Mammary epithelial cell (primary cell): ENCODE measurements at places on chromosomes 12 and 14.

GRCh38 chr14:93954900-93955849 lies 21.2 kb downstream of the ASB2 start:
- DNase-seq, result no peak

DNA sequence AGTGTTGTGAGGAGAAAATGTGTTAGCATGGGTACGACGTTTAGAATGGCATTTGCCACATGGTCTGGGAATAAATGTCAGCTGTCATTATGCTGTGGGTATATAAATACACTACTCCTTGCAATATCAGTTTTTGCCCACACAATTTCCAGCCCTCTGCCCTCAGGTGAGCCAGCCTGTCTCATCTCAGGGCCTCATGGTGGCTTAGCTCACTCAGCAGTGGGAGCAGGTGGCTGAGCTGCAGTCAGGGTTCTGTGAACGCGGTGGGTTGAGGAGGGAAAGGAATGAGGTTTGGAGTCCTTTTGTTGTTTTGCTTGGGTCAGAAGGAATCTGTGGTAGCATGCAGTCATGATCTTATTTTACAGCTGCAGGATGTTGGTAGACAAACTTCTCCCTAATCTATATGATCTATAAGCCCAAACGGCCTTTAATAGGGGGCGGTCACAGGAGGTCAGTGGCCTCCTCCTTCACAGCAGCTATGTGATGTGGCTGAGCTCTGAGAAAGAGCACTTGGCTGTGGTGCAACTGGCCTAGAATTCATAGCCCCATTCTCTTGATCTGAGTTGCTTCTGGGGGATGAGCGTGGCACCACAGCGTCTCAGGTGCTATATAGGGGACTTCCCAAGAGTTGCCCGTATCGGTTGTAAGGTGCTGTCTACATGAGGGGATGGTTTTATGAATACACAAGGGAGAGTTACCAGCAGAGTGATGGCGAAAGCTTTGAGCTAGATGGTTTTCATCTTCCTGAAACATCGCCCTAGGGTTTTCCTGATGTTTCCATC lies 27.8 kb upstream of the KCNA5 start:
- no peak for DNase-seq

DNA sequence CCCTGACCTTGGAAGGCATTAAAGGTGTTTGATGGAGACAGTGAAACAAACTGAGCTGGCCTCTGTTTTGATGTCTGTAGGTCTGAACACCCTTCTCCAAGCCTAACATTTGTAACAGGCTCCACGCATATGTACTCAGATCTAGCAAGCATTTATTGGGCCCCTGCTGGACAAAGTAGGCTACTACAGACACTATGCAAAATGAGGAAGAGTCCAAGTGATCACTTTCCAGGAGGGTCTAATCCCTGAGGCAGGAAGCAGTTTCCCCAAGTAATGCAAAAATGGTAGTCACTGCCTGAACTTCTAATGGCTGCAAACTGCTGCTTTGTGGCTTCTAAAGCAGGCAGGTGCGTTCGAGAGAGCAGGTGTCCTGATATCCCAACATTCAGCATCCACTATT lies 405.8 kb downstream of the MED13L start:
- DNase-seq, result no peak

DNA sequence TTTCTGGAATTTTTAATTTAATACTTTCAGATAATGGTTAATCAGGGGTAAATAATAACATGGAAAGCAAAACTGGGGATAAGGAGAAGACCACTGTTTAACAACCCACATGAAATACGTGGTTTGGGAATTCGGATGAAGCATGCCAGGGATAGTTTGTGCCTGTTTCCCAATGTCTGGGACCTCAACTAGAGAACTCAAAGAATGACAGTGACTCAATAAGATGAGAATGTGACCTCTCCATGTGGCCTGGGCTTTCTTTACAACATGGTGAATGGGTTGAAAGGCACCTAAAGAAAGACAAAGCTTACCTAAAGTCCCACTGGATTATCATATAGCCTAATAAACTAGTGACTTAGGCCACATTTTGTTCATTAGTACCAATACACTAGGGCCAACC lies 460.3 kb upstream of the LRFN5 start:
- no peak for DNase-seq

DNA sequence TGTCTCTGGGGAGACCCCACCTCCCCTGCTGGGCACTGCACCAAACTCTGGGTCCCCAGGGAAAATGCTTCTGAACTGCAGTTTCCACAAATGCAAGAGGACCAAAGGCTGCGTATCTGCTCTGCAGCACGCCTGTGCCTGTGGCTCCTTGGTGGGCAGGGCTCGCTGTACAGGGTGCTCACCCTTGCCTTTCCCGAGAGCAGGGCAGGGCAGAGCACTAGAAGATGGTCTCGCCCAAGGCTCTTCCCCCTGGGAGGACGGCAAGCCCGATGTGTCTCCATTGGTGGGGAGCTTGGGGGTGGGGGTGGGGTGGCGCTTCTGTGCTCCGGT lies 175.3 kb upstream of the RTL1 start:
- no peak for DNase-seq

DNA sequence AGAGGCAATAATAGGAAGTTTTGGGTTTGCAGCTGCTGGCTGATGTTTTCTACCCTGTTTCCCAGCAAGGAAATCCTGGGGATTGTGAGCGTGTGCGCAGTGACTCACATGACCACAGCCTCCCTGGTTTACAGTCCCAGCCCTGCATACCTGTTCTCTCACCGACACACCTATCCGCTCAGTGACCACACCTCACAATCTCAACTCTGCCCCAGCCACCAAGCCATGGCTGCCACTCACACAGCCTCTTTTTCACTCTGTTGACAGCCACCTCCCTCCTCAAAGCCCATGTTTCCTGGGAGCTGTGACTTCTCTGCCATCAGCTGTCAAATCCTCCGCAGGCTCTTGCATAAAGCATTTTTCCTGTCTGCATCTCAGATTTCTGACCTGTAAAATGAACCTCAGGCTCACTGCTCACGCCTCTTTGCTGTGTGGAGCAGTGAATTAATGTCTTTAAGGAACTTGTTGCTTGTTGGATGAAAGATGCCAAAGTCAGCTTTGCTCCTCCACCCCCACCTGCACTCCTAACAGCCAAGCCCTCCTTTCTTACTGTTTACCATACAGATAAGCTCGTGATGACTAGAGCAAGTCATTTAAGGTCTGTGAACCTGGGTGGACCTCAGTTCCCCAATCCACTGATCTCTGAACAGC lies 43.5 kb downstream of the B4GALNT3 start:
- peak; percentile 94 for DNase-seq

GRCh38 chr12:5661811-5662210 lies 229.9 kb downstream of the NTF3 start:
- no peak for DNase-seq
